ENCODE measurements at places on chromosomes 7 and 10.

DNA sequence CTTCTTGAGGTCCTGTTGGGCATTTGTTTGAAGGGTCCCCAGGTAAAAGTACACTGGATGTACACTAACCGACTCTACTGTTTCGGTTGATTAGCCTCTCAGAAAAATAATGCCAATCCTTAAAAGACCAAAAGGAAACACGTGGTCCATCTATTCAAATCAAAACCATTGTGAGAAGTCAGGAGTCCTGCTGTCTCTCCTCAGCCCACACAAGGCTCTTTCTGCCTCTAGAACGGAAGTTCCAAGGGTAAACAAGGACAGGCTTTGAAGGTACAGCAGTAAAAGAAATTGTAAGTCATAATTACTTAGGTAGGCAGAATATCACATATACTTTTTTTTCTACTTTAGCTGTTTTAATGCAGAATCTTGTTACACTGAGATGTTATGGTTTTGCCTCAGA is 71.7 kb upstream of the TPK1 start:
- DNase-seq: no peak

DNA sequence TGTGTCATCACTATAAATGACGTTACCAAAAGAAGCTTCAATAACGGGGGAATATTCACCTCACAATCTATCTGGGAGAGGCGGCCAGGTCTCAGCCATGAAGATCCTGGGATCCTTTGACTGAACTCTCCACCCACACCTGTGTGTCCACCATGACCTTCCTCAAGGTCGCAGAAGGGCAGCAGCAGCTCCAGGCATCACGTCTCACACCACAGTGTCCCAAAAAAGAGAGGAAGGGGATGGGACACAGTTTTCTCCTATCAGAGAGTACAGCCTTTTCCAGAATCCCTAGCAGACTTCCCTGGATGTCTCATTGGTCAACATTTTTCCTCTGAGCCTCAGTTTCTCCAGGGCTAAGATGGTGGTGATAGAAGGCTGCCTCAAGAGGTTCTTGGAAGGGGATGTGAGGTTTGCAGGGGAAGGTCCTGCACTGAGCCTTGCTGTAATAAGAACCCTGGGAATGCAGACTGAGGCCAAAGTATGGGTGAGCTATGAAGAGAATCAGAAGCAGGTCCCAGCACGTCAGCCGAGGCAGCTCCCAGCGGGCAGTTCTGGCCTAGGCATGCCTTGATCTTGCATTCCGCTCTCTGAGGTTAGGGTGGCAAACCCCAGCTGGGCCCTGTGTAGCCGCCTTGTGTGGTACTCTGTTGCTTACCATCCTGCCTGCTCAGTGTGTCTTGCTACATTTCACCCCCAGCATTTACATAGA is 63.8 kb downstream of the COL26A1 start:
- DNase-seq: no peak

DNA sequence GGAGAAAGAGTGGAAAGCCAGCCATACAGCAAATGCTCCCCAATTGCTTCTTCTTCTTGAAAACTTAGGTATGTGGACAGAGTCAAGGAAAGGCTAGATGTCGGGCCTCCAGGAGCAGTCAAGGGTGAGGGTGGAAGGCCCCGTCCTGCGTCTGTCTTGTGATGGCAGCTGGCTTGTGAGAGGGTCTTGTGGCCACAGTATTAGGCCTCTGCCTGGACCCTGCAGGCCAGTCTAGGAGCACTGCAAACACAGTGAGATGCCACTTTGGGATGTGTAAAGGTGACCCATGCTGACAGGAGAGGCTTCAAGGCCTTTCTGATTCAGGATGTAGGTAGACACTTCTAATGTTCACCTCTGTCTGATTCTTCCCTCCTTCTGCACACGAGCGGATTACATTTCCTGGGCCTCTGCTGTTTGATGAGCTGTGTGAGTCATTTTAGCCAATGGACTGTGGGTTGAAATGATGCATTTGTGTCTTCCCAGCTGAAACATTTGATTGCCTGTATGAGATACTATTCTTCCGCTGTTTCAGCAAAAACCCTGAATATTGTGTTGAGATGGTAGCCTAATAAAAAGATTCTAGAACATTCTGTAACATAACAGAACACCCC is 135.4 kb downstream of the EMX2 start:
- no peak for DNase-seq

DNA sequence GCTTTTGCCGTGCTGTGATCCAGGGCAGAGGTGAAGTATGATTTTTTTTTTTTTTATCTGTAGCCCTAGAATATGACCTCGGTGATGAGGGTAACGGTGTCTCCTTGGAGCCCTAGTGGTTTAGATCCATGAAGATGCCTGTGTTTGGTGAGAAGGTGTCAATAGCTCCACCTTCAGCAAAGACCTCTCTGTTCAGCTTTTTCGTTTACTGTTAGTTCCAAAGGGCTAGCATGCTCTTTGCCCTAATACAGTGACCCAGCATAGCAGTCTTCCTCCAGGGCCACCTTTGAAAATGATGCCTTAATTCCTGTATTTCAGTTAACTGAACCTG is 746 bp upstream of the MRPS16 start:
- no peak for DNase-seq

- no peak for DNase-seq
These were observed 23.2 kb upstream of the BTRC start for GRCh38 chr10:101330631-101331225.

DNA sequence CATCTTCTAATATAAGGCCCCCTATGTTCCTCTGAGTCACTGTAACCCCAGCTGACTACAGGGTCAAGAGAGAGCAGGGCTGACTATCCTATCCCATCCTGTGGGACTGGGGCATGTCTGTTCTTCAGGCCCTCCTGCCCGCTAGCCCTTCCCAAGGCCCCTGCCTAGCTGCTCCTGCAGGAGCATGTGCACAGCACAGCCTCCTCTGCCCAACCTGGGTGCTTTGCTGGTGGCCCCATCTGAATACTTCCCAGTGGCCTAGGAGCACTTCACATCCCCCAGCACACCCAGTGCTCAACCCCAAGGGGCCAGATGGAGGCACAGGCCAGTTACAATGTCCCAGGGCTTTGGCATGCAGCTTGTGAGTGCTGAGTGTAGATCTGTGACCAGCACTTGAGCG is 37.3 kb downstream of the AGBL3 start:
- DNase-seq: no peak

Data from stimulated activated CD8-positive, alpha-beta memory T cell treated with anti-CD3 and anti-CD28 coated beads, Interleukin-7, amount 100 ng/mL, for 24 hours (primary cell).